ENCODE measurements at places on chromosomes 5 and 9. TPM values are rescaled to one million over a fixed set of nuclear protein-coding genes. Genes with fewer than 3 reads are reported as not detected.

NUTM2G gene
- polyA plus RNA-seq, result 0.14 TPM

C5orf58 gene
- polyA plus RNA-seq, result 0.99 TPM

PCDHGB7 gene
- not detected for polyA plus RNA-seq

PCSK1 gene
- not detected for polyA plus RNA-seq

ALDH1A1 gene
- polyA plus RNA-seq, result not detected

GABBR2 gene
- not detected for polyA plus RNA-seq

ANKDD1B gene
- 0.12 TPM for polyA plus RNA-seq

LRRC19 gene
- polyA plus RNA-seq, result 0.10 TPM

SCAI gene
- 0.72 TPM for polyA plus RNA-seq

MYMK gene
- not detected for polyA plus RNA-seq

IGFBPL1 gene
- not detected for polyA plus RNA-seq

HBEGF gene
- not detected for polyA plus RNA-seq

BTNL3 gene
- not detected for polyA plus RNA-seq

SLC22A4 gene
- polyA plus RNA-seq, result 0.15 TPM

TMEM174 gene
- polyA plus RNA-seq, result not detected

ZNF454 gene
- polyA plus RNA-seq, result not detected

SEMA5A gene
- polyA plus RNA-seq, result not detected

PLCXD3 gene
- polyA plus RNA-seq, result not detected

ST8SIA4 gene
- polyA plus RNA-seq, result 17.5 TPM

PCDH12 gene
- polyA plus RNA-seq, result 0.07 TPM

GMCL2 gene
- polyA plus RNA-seq, result not detected

SLC34A3 gene
- not detected for polyA plus RNA-seq
